ENCODE measurements at places on chromosomes 5 and 9.

DNA sequence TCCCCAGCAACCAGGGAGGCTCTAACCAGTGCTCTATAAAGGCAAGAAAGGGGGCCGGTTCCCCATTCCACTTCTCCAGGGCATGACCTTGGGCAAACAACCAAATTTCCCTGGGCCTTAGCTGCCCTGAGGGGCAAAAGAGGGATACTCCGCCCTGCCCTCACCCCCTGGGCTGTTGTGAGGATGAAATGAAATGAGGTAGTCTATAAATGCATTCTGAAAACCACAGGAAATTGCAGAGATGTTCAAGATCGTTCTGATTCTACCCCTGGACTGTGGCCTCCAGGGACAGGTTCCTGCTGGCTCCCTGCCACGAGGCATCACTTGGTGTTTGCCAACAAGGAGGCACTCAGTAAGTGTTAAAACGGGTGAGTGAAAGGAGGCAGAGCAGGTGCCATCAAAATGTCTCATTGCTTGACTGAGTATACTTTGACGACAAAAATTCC, 5.7 kb downstream of the RAPGEF1 start:
- no peak for DNase-seq

DNA sequence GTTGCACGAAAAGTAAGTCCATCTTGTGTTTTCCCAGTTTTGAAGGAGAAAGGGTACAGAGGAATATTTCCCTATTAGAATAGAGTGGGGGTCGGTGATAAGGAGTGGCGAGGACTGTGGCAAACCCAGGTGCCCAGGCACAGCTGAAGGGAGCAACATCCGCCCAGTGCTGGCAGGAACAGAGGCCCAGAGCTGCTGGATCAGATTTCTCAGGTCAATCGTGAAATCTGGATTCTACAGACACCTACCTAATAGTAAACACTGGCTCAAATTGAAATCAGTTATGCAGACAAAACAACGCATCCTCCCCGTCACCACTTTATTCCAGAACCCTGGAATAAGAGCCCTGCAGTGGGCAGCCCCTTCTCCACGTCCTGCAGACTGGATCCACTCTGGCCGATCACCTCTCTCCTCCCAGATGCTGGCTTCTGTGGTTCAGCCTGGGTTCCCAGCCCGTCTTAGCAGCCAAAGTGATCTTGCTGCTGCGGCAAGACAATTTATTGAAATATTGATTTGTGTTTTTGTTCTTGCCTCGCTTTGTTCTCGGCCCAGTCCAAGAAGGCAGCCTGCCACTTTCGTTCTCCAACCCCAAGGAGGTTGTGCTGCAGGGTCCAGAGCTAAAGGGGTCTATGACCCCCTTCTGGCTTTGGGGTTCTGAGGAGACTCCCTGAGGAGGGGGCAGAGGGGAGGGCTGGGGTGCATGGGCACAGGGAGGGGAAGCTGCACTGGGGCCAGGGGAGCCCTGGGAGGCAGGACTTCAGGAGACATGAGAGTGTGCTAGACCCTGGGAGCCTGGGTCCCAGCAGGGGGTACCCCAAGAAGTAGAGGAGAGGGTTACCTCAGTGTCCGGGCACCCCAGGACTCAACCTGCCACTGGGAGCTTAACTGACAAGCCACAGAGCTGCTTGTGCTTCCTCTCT, 103.3 kb downstream of the ZNF354C start:
- no peak for DNase-seq

DNA sequence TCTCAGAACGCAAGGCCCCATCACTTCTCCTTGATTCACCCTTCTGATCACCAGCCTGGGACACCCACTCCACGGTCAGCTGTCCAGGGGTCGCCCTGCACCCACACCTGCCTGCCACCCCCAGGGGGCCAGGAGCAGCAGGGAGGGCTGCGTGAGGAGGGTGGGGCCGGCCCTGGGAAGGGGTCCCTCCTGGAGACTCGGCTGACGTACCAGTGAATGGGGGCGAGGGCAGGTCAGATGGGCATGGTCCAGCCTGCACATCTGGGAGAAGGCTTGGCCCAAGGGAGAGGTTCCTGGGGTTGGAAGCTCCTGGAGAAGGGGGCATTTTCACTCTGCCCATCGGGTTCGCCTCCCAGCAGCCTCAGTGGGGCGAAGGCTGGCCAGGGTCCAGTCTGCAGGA, 21.8 kb upstream of the SARDH start:
- no peak for DNase-seq

DNA sequence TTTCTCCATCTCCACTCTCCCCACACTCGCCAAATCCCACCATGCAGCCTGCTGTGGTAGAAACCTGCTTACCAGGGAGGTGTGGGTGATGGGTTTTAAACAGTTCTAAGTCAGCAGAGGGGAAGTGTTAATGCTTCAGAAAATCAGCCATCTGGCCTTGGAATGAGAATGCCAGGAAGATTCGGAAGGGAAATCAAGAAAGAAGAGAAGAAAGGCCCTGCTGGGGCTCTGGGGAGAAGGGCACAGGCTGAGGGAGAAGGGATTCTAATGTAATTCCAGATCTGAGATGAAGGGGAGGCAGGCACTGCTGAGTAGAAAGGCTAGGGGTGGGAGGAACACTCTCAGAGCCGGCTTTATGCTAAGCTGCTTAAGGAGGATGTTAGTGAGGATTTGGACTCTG, 434.7 kb upstream of the DMAC1 start:
- DNase-seq = no peak

GRCh38 chr9:133850161-133850560, 112.0 kb upstream of the SARDH start:
- no peak for DNase-seq

DNA sequence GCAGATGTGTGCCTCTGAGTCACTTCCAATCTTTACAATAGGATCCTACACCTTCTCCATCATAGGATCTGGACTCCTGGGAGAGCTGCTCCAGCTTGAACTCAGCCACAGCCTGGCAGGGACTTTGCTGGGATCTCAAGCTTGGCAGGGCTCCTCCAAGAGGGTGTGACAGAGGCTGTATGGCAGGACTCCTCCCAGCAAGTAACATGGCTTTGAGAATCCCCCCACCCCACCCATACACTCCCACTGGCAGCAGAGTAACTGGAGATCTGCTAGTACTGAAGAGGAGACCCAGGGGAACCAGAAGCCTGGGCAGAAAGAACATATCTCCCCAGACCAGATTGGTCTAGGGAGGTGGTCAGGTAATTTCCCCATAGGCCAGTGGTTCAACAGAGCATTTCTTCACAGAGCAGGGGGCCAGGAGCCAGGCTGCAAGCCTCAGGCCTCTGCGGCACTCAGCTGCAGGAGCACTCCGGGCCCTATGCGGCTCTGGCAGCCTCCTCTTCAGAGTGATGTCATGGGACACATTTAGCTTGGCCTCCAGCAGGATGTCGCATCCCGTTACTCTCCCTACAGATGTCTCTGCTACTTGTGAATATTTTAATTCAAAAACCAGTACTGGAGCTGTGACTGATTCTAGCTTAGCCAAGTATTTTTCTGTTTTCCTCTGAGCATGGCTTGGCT, 1.7 kb upstream of the ACSL6 start:
- DNase-seq = no peak

GRCh38 chr5:56386046-56386445, 152.9 kb upstream of the ANKRD55 start:
- DNase-seq = no peak

GRCh38 chr9:109176386-109176785, 9.3 kb upstream of the FRRS1L start:
- no peak for DNase-seq

DNA sequence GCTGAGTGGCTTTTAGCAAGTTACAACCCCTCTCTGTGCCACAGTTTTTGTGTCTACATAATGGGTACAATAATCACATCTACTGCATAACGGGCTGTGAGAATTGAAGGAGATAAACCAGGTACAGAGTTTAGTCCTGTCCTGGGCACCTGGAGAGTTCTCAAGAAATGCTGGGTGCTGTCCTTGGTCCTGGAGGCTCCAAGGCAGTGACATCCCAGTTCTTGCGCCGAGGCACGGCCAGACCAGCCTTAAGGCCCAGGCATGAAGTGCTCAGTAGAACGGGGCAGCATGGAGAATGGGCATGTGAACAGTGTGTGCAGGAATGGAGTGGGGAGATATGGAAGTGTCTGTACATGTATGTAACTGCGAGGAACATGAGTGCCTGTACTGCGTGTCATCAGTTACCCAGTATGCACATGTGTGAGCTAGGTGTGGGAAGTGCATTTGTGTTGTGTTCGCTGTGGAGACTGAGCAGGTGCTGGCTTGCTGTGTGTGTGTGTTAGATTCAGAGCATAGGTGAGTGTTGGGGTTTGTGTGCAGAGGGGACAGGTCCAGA, 6.3 kb upstream of the UNC5A start:
- no peak for DNase-seq

GRCh38 chr5:107502676-107503060, 168.1 kb downstream of the EFNA5 start:
- no peak for DNase-seq

DNA sequence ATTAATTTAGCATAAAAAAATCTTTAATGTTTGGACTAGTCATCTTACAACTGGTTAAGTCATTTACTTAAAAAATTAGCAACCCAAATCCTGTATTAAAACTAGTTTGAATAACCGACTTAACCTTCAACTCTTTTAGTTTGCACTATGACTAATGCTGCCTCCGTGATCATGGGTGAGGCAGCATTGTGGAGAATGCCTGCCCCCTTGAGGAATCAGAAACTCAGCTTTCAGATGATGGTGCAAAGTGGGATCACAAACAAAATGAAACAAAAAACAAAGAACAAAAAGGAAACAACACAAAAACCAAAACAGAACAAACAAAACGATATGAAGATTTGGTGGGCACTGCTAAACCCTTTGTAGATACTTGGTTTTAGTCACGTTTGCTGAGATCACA, 127.0 kb upstream of the PALM2AKAP2 start:
- DNase-seq = peak; percentile 54

GRCh38 chr9:134455934-134456755, 129.9 kb downstream of the RXRA start:
- peak; percentile 96 for DNase-seq

- no peak for DNase-seq
These were observed 441.7 kb downstream of the PRELID2 start for GRCh38 chr5:145393426-145393825.

DNA sequence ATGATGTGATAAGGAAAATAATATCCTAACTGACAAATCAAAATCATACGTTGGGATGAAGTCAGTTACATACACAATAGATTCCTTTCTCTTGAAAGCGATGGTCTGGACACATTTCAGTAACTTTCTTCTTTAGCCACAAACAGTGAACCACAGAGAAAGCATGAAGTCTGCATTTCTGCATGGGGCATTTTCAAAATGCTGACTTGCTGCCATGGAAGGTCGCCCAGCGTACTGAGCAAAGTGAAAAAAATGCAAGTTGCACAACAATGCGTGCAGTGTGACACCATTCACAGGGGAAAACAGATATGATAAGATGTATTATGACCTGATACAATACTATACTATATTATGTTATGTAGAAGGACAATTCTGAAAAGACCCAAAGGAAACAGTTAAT, 146.3 kb downstream of the SNX18 start:
- peak; percentile 91 for DNase-seq

DNA sequence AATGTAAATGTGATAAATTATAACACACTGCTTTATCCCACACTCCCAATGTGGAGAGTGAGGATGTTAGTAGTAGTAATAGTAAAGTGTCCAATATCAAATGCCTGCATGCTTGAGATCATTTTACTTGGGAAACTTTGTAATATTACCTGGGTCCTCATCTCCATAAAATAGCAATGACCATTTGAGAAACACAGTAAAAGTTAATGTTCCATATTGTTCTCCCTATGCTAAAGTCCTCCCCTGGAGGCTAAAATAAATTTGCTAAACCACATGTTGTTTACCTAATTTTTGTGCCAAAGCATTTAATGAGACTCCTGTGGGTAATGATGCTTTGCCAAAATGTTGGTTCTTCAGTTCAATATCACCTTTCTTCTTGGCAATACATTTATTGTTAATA, 291.2 kb downstream of the CDH10 start:
- no peak for DNase-seq

GRCh38 chr9:3793971-3794383, 268.2 kb upstream of the RFX3 start:
- DNase-seq = no peak

GRCh38 chr9:120680161-120680560, 34.1 kb downstream of the MEGF9 start:
- no peak for DNase-seq

- DNase-seq = no peak
These were observed 64.8 kb downstream of the PLAC8L1 start for GRCh38 chr5:146040527-146040926.

GRCh38 chr5:1351156-1351555, 6.3 kb upstream of the CLPTM1L start:
- no peak for DNase-seq

Measured in stromal cell of bone marrow (primary cell).